ENCODE measurements at places on chromosomes 6 and 20.

DNA sequence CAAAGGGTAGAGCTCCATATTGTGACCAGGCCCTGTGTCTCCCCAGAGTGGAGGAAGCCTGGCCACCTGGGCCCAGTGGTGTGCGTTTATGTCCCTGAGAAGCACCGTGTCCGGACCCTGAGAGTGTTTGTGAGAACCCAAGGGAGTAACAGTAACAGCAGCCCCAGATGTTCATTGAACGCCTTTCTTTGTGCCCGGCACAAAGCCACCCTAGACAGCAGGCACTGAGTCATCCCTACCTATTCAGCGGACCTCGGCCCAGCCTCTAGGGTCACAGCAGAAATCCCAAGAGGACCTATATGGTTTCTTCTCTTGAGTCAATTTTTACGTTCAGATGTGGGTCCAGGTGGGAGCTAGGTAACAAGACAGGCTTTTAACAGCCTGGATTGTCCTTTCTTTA is 24.5 kb downstream of the BCAS4 start:
- DNase-seq: no peak

DNA sequence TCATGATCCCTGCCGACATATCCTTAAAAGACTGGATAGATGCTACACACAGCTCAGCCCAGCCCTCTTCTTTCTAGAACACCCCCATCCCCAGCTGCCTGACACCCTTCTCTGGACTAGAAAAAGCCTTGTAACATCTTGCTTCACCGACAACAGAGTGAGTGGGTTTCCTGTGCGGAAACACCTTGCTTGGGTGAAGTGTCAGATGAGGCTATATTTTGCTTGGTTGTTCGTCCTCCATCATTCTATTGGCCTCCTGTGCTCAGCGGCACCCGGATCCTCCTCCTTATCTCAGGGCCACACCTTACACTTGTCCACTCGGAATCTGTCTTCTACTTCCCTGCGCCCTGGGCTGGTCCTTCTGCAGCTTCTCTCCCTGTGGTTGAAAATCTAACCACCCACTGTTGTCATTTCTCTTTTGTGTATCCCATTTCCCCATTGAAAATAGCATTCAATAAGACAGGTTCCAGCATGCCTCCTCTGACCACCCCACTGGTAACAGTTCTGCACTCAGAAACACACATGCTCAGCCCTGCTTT is 101.3 kb upstream of the MLN start:
- DNase-seq: no peak

DNA sequence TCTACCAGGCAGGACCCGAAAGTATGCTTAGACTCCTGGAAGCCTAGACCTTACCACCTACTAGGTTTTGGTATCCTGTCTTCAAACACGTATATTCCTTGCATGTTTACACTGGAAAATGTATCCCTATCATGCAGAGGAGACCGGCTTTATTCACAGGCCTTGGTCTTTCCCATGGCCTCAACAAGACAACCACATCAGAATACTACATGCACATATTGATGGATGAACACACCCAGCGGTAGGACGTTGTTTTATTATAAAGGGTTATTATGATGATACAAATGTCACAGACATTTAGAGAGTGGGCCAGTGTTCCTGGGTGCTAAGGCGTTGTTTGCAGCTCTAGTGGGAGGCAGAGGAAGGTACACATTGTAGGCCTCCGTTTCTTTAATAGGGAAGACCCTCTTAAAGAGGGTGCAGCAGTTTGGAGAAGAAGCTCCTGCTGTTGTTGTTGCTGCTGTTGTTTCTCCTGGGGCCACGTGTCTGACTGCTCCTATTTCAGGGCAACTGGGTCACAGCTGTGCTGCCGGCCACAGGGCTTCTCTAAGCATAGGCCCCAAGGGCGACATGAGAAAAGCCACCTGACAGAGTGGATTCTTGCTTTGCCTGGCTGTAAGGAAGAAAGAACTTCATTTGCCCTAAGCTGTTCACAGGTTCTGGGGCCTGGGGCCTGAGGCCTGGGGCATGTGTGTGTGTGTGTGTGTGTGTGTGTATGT is 98.3 kb upstream of the SASH1 start:
- no peak for DNase-seq

DNA sequence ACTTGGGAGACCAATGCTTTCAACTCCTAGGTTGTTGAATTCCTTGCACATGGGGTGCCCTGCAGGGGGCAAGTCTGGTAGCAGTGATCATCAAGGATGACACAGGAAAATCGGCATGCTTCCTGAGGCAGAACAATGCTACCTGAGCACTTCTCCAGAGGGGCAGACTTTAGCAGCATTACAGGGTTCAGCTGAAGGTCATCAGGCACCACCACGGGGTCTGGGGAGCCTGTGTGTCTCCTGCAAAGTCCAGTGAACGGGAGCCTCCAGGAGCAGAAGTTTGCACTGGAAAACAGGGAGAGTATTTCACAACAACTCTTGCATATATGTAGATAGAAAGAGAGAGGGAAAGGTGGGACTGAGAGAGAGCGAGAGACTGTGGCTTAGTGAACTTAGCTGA is 10.2 kb downstream of the VSX1 start:
- DNase-seq: no peak

DNA sequence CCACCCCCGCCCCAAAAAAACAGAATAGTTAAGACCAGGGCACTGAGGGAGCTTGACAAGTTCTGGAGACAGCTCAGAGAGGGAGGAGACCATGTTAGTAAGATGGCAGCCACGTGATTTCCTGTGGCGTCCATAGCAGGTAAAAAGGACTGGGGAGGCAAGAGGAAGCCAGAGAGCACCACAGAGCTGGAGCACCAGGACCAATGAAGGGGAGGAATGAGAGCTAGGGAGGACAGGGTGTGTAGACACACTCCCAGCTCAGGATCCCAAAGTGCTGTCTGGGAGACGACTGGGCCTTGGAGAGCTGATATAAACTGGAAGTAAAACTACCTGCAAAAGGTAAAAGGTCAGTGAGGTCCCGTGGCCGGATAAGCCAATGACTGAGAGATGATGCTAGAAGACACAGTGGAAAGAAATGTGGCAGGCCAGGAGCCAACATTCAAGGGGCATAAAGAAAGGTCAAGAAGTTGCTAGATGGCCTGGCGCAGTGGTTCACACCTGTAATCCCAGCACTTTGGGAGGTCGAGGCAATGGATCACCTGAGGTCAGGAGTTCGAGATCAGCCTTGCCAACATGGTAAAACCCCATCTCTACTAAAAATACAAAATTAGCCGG is 39.0 kb downstream of the SLC23A2 start:
- DNase-seq: no peak

DNA sequence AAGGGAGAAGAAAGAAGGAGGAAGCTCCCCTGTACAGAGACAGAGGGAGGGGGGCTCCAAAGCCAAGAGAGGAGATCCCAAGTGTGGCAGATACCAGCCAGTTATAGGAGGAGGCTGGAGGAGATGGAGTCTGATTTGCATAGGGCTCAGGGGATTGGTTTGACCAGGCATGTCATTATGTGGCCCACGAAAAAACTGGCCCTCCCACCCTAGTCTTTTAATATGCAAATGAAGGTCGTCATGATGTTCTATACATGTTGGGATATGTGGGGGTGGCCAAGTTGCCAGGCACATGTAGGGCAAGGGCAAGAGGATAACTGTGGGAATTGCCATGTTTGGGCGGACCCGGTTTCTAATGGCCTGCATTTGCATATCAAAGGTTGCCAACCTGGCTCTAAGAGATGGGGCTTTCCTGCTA is 17.6 kb upstream of the ZFP64 start:
- no peak for DNase-seq

GRCh38 chr20:53103124-53103523 is 131.0 kb downstream of the TSHZ2 start:
- DNase-seq: no peak

DNA sequence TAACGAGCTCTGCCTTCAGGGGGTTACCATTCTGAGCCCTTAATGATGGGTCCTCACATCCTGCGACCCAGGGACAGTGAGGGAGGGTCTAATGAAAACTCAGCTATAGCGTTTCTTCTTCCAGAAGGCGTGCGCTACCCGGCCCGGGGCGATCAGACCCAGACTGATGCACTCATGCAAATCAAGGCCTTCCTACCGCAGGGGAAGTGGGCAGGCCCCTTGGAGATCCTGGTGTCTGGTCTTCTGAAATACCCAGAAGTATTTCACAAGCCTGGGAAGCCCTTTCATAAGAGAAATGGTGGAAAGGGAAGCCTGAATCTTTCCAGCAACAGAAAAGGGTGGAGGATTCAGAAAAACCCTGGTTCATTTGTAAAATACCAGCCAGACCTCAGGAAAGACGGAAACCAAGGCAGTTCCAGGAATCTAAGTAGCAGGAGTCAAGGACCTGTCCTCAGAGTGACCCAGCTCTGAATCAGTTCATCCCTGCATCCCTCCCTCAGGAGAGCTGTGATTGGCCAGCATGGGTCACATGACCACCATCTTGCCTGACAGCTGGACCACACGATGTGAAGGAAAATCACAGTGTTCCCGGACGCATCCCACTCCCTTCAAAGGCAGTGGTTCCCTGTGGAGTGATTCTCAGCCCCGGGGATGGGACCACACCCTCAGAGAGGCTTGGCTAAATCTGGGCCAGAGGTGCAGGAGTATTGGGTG is 12.7 kb downstream of the BFSP1 start:
- no peak for DNase-seq
